Stimulated activated CD8-positive, alpha-beta memory T cell treated with anti-CD3 and anti-CD28 coated beads, Interleukin-4, amount 100 ng/mL, for 1 hour (primary cell): ENCODE measurements at places on chromosomes 3 and 15.

DNA sequence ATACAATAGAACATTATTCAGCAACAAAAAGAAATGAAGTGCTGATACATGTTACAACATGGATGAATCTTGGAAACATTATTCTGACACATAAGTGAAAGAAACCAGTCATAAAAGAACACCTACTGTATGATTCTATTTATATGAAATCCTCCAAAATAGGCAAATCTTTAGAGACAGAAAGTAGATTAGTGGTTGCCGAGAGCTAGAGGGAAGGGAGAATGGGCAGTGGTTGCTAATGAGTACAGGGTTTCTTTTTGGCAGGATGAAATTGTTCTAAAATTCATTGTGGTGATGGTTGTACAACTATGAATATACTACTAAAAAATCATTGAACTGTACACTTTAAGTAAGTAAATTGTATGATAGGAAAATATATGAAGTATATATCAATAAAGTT is 6.3 kb upstream of the LRRC58 start:
- DNase-seq, result no peak

GRCh38 chr3:21435871-21436270 is 315.1 kb downstream of the ZNF385D start:
- DNase-seq, result no peak

DNA sequence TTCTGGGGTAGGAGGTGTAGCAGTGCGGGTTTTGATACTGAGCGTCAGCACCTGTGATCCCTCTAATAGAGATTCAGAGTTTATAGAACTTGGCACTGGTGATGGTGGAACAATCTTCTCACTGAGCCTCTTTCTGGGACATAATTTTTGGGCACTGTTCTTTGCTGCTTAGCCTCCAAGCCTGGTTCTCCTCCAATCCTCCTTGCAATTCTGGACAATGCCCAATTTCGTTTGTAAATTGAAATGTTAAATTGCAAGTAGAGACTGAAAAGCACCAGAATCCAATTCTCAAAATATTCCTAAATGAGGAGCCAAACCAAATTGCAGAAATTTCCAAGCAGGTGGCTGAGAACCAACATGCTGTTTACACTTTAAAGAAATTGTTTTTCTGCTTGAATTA is 149.8 kb upstream of the ABI3BP start:
- DNase-seq, result no peak

GRCh38 chr3:38843898-38844297 is 27.9 kb upstream of the SCN10A start:
- no peak for DNase-seq

DNA sequence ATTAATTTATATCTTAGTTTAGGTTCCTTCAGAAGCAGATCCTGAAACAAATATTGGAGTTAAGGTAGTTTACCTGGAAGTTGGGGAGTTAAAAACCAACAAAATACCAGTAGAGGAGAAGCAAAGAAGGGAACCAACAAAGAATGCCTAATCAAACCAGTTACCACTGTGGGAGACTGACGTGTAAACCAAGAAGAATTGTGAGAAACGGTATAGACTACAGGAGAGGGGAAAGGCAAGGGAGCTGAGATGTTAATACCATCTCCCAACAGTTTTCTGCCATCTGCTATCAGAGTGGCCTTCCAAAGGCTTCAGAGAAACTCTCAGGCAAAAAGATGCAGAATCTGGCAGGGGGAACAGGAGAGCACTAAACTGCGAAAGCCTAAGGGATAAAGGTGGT is 53.5 kb downstream of the BFSP2 start:
- no peak for DNase-seq

DNA sequence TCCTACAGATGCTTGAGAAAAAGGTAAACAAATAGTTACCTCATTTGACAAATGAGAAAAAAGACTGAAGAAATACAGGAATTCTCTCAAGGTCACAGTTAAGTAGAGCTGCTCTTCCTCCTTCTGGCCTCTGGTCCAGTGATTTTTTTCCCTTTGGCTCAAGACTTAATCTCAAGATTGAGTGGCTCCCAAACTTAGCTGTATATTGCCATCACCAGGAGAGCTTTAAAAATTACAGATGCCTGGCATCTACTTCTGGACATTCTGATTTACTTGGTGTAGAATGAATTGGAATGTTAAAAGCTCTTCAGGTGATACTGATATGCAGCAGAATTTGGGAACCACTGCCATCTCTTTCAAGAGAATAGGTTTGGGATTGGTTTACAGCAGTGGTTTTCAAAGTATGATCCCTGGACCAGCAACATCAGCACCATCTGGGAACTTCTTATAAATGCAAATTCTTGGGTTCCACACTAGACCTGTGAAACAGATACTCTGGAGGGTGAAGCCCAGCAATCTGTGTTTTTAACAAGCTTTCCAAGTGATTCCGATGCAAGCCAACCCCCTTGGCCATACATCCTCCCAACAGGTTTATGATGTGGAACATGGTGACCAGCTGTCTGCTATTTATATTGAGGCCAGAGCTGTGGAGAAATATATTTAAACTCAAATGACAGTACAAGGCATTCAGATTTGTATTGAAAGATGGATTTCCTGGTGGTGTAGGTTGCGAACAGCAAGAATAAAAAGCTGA is 333.0 kb upstream of the RARB start:
- DNase-seq, result no peak

DNA sequence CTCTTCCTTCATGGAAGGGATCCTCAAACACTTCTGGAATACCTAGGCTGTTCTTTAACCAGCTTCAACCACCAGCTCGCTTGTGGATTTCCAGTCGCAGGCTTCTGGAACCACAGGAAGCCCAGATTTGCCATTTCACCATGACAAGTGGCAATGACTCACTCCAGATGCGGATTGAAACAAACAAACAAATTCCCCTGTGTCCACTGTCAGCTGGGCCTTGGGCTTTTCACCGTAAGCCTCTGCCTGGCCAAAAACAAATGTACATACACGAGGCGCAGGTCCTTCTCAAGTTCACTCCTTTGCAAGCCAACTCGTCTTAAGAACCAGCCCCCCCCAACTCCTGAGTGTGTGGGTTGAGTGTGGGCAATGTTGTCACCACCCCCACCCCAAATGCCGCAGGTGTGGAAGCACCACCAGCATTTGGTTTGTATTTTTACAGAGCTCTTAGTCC is 8.8 kb downstream of the BCL6 start:
- no peak for DNase-seq

- DNase-seq, result no peak
These were observed 19.0 kb upstream of the DMXL2 start for GRCh38 chr15:51641490-51642130.

DNA sequence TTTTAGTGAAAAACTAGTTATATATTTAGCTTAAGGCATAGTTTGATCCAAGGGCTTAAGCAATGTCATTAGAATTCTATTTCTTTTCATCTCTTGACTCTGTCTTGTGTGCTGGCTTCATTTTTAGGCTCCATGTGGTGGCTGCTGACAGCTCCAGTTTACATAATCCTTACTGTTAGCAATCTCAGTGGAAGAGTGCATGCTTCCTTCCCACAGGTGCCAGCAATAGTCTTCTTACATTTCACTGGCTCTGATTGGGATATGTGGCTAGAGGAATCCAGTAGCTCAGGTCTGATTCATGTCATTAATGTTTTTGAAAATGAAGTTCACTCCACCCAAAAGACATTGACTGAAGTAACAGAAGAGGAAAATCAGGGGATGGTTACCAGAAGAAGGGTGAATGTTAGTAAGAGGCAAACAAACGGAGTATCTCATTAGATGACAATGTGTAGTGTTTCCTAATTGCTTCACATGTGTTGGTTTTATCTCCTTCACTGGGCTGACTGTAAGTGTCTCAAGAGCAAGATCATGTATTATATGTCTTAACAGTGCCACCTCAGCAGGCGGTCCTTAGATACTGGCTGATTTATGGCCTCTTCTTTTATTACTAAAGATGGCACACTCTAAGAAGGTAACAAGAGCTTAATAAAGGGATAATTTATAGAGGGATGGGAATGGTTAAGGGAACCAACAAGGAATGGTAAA is 25.6 kb upstream of the TCF12 start:
- no peak for DNase-seq

GRCh38 chr3:79385211-79385610 is 382.6 kb downstream of the ROBO1 start:
- no peak for DNase-seq

- DNase-seq, result no peak
These were observed 124.9 kb downstream of the WDR72 start for GRCh38 chr15:53634517-53635106.

DNA sequence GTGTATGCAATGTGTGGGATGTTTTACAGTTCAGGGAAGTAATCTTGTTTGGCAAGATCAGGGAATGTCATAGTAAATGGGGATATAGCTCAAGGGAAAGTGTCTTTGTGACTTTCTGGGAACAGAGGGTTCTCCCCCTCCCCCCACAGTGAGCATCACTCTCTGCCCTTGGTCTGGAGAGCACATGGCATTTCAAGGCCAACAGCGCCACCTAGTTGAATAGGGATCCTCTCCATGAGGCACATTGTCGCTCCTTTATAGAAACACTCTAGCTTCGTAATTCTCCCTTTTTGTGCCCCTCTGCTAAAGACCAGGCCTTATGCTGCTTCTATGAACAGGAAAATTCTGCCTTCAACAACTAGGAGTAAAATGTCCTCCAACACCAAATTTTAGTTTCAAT is 37.1 kb upstream of the ARNT2 start:
- no peak for DNase-seq

DNA sequence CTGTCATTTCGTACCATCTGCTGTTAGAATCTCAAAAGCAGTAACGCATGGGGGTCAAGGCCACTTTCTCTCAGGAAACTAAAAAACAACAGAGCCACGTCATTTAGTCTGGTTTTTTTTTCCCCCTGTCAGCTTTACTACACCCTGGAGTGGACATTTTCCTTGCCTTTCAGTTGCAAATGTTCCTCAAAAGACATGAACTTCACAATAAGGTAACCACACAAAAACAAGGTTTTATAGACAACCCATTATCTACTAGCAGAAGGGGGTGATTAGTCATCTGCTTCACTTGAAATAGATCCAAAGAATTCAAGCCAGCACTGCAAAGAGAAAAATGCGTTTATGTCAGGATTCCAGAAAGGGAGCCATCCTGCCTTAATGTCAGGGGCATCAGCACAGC is 171.8 kb upstream of the CDIN1 start:
- DNase-seq, result no peak

GRCh38 chr3:6179761-6180160 is 681.2 kb upstream of the GRM7 start:
- no peak for DNase-seq

DNA sequence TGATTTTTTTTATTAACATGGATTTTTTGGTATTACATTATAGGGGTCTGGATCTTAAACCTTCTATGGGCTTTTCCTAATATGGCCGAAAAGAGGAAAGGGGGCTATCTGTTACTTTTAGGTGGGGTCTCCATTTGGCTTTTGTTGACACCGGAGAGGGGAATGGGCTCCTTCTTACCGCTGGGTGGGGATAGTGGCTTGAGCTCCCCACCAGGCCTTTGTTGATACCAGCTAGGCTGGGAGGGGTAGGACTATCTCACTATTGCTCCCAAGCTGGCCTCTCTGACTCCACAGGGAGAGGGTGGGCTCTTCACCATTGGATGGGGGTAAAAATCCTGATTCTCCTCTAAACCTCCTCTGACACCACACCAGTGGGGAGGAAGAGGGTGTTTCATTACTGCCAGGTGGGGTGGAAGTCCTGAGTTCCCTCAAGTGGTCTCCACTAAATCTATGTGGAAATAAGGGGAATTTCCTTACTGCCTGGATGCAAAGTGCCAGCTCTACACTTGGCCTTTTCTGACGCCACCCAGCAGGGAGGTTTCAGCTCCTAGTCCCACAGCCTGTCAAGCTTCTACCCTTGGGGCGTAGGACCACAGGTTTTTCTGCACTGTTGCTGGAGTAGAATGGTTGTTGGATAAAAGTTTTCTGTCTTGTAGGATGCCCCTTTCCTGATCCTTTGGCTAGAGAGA is 572.3 kb downstream of the MAGI1 start:
- DNase-seq, result no peak

DNA sequence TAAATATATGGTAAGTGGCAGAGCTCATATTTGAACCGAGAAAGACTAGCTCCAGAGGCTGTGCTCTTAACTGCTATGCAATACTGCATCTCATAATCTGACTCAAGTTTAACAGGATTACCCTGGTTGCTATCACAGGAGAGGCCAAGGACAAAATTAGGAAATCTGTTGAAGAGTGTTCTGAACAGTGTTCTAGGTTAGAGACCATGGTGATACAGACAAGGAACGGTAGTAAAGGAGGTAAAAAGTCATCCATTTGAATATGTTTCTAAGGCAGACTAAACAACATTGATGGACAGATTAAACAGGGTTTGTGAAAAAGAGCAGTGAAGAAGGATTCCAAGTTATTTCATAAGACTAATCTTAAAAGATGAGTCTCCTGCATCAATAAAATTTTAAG is 22.1 kb downstream of the PLOD2 start:
- DNase-seq, result no peak

DNA sequence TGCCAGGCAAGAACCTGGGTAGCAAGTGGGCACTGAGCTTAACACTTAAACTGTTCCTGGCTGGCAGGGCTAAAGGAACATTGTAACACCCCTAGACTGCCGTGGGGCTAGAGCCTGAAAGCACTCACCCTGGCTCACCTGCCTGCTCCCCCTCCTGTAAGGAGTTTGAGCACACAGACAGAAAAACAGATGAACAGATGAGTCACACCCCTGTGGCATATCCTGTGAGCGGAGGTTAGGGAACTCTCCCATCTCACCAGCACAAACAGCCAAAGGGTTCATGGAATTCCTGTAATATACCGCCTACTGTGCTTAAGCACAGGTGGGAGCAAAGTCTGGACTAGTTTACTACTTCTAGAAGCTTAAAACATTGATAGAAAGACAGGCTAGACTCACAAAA is 300.1 kb downstream of the ROBO1 start:
- DNase-seq, result no peak

DNA sequence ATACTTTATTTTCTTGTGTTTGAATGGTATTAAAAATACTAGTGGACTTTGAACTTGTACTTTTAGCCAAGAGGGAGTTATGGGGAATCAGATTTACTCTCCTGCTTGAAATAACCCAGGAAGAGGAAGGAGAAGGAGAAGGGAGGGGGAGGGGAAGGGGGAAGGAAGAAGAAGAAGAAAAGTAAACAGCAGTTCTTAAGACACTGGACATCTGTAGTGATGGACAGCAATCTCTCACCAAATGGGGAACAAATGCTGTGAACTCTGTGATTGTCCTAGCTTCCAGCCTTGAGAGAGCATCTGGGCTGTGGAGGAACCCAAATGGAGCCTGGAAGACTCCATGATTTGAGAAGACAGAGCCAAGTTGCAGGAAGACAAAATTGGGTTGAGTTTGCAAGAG is 52.0 kb downstream of the VPS8 start:
- no peak for DNase-seq

DNA sequence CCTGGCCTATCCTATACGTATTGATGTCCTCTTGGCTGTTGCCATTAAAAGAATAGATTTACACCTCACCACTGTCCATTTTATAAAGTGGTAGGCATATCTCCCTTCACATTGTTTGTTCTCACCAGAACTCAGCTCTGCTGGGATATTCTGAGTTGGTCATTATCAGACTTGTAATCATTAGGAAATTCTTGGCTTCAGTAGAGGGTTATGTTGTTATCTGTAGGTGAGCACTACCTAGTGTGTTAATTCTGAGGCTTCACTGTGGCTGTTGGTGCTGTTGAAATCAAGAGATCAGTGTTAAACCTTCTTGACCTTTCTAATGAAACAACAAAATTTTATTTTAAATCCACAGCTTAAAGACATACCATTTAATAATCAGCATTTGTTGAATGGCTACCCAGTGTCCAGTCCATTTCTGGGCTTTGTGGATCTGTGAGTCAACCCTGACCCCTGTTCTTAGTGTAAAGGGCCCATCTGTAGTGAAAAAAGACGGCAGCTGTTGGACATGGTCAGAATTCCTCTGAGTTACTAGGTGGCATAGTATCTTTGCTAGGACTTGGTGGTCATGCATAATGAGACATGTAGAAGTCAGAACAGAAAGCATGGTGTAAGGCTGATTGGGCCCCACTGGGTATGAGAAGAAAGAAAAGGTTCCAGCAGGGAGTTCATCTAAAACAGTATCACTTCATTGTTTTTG is 32.9 kb upstream of the P4HTM start:
- no peak for DNase-seq
